ENCODE measurements at places on chromosomes 2 and 18.

DNA sequence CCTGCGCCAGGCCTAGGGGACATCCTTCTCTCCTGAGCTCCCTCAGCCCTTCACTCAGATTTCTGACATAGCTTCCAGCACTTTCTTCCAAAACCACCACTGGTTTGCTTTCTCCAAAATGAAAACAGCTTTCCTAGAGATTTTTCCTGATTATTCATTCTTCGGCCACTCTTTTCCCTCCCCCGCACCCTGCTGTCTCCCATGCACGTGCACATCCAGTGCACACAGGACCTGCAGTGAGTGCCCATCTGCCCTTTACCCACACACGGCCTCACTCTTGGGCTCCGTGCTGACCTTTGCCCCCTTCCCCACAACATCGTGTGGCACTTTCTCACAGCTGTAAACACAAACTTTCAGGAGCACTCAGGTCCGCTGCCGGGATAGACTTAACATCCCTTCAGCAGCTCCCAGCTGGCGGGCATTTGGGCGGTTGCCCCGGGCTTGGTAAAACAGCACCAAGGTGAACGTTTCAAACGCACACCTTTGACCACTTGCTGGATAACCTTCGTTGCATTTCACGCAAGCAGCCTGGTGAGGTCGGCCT is 25.8 kb downstream of the KIF1A start:
- no peak for DNase-seq

DNA sequence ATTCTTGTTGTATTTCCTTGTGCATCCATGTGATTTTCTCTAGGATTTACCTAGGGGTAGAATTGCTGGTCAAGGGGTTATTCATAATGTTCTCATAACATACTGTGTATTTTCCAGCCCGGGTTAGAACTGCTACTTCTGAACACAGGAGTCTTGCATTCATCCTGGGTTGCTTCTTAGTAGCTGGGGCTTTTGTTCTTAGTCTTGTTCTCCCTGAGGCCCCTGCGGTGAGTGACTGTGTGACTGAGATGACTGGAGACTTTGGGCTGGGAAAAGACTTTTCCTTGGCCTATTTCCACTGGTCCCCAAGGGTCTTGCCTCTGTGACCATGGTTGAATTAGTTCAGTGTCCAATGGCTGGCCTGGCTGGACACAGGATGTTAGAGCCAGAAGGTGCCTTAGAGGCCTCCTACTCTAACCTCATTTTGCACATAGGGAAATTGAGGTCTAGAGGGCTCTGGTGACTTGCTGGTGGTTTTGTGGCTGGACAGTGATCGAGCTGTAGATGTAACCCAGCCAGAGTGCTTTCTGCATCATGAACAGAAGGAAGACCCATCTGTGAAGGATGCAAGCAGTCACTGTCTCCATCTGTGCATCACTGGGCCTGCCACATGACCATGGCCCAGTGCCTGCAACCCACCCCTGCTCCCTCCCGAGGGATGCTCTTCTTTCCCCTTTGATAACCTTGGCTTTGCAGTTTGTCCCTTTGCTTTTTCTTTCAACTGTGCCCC is 233.3 kb downstream of the FHOD3 start:
- DNase-seq, result no peak

DNA sequence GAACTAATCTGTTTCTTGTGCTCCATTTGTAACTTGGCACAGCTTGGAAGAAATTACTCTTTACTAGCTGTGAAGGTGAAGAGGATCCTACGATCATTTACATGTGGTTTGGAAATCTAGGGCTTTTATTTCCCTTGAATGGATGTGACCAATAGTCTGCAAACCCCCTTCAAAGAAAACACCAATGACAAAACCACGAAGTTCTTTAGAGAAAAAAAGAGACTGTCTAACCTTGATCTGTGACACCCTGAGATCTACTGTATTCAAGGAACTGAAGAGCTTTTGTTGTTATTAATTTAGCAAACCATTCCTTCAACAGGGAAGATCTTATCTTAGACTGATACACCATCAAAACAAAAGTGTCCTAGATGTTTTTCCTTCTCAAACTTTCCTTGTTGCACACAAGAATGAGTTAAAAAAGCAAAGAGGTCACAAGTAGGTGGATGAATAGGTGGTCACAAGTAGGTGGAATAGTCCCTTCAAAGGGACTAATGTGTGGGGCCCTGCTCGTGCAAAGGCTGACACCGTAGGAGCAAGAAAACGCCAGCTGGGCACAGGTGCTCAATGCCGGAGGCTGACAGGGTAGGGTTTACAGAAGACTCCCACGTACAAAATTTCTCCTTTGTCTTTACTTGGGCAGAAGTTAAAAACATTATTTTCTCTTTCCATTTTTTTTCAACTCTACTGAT is 95.6 kb upstream of the ITGB6 start:
- DNase-seq, result no peak

GRCh38 chr2:198314559-198315153 is 510.3 kb downstream of the PLCL1 start:
- peak; percentile 31 for DNase-seq

GRCh38 chr18:76354348-76354747 is 140.7 kb downstream of the ZNF516 start:
- no peak for DNase-seq

DNA sequence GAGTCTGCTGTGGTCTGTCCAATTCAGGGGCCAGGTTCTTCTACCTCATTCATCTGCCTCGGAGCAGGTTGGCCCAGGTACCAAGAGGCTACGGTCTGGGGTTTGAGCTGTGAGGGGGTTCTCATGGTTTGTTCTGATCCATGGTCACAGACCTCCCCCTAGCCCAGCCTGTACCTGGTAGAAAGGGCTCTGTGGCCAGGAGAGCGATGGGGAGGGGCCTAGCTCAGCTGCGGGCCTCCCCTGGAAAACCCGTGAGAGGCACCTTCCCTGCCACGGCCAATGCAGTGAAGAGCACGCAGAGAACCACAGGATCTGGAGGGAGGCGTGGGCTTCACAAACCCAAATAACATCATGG is 19.6 kb upstream of the ALLC start:
- DNase-seq, result no peak

- peak; percentile 79 for DNase-seq
Observed at GRCh38 chr2:154195644-154196195, 324.0 kb downstream of the GALNT13 start.

DNA sequence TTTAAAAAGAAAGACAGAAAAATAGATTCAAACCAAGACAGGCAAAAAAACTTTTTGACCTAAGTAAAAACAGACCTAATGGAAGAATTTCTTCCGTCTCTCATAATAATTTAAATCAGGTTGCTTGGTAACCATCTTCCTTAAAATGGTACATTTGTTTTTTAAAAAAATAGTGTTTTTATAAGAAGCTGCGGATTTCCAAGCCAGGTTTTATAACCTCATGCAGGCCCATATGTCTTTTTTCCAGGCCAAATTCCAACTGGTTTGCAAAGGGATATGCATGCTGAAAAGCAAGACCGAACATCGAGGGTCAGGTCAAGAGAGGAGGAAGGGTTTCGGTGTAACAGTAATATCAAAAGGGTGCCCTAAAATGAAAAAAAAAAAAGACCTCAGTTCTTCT is 172.9 kb downstream of the MAIP1 start:
- no peak for DNase-seq

DNA sequence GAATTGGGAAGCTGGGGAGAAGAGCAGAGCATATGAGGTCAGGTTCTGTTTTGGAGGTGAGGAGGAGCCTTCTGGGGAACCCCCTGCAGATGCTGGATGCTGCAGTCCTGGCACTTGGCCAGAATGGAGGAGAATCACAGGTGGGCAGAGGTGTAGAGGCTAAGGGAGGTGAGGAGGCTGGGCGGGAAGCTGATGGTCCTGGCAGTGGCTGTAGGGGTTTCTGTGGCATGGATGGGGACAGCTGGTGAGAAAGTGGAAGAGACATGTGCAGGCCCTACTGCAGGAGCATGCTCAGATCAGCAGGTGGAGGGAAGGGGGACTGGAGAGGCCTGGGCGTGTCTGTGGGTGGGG is 101.3 kb downstream of the DYSF start:
- DNase-seq, result no peak

GRCh38 chr2:127176371-127177311 is 43.5 kb downstream of the CYP27C1 start:
- DNase-seq, result no peak

DNA sequence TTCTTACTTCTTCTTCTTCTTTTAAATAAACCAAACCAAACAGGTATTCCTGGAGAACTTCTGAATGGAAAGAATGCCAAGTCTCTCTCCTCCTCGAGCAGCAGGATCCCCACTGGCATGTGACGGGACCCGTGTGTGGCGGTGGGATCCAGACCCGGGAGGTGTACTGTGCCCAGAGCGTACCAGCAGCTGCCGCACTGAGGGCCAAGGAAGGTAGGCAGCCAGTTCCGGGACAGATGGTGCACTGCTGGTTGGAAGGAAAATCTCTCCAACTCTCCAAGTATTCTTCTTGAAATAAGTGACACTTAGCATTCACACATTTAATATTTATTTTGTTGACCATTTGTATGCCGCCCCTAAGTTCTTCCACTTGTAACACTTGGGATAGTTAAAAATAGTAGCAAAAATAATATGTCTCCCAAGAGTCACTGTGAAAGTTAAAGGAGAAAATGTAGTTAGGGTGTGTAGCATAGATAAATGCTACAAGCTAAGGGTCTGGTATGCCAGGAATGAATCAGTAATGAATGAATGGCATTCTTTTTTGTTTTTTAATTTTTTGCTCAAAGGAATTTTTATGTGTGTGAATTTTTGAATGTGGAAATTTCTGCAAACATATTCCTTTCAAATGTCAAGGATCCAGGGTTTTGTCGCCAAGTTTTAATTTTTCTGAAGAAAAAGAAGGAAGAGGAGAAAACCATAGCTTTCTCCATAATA is 349.9 kb downstream of the THSD7B start:
- no peak for DNase-seq

DNA sequence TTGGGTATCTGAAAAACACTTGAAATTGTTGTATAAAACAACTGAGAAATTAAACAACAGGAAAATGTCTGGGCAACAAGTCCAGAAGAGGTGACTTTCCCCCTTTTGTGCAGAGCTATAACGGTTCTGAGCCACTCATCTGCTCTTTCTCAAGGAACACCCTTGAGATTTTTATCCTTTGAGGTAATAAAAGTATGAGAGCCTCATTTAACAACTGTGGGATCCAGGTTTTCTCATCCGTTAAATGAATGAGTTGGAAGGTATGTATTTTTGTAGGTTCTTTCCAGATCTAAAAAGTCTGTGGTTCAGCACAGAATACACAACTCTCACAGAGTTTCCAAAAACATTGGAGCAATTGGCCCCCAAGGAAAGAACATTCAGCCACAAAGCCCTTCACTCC is 93.0 kb downstream of the ANKRD44 start:
- DNase-seq, result no peak

DNA sequence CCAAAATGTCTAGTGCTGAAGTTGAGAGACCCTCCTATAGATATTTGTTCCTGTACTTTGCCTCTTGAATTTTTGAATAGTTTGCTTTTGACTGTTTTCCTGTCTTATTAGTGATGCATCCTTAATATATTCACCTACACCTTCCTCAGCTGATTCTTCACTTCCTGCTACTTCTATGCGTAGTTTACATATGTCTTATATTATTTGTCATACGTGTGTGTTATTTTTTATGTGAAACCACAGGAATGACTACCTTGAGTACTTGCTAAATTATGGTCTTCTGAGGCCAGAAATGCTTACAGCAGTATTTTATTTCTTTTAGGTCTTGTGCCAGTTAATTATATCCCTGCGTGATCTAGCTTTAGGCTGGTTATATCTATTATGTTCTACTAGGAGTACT is 9.9 kb downstream of the UBE2E3 start:
- DNase-seq, result no peak

DNA sequence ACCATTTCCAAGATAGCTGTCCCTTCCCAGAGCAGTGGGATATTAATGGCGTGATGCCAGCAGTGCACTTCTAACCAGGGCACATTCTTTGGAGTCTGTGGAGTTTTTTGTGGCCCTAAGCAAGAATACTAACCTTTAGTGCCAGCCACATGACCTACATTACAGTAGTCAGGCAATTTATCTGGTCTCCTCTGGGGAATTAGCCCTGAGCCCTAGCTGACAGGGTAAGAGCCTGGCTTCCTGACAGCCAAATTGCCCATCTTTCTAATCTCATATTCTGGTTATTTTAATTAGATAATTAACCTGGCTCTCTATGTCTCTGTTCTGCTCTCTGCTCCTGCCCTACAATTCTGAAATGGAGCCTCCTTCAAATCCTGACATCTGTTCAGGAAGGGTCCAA is 5.2 kb downstream of the PFN4 start:
- no peak for DNase-seq

DNA sequence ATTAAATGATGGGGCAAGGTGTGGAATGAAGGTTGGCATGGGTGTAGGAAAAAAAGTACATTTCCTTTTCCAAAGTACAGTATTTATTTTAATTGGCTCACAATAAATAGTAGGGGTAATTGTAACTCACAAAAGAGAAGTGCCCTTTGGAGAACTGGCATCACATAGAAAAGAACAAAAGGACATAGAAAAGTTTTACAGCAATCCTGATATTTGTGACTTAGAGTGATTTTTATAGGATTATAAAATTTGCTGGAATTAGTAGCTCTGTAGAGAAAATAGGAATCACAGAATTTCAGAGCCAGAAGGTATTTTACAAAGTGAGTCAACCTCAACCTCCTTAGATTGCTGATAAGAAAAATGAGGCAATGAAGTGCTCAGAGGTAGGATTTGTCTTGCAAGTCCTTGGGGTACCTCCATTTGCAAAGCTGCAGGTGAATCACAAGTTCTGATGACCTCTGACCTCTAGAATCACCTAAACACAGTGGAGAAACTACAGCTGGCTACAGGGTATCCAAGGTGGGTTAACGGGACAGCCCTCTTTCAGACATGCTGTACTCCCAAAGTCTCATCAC is 133.6 kb downstream of the SOCS6 start:
- no peak for DNase-seq

DNA sequence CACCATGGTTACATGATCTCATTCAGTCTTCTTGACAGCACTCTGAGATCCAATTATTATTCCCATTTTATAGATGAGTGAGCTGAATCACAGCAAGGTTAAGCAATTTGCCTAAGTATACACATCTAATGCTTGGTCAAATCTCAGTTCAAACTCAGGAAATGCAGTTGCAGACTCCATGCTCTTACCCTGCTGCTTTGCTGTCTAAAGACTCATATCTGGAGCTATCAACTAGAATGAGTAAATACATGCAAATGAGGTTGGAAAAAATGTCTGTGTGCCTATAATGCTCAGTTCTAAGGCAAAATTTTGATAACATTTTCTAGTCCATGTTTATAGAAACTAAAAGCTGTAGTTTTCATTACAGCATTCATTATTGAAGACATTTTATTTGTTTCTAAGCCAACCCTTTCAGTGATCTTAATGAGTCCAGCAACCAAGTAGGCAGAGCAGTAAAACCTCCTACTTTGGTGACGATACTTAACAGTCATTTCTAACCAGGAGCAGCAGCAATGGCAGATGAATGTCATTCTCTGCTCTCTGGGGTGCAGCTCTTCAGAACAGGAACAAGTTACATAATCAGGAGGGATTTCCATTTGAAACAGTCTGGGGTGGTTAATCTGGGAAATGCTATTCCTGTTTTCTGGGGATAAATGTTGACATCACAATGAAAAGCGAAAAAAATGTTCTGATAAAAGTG is 396.8 kb upstream of the UBE2E3 start:
- no peak for DNase-seq

GRCh38 chr18:76842837-76843530 is 20.6 kb downstream of the ZNF236 start:
- DNase-seq, result peak; percentile 48

- DNase-seq, result no peak
Observed at GRCh38 chr18:63683152-63683551, 19.6 kb upstream of the SERPINB11 start.

All from NCI-H146 (cell line).